Activated T-helper 1 cell treated with anti-CD3 and anti-CD28 coated beads, Interleukin-12 subunit alpha, Interleukin-12 subunit beta, Interleukin-2, Interleukin-4 antibody, amounts not matched to agents 30 ng/mL and 10 ng/mL and 1 ng/mL, durations not matched to agents 14 hours and 24 hours and 36 hours (primary cell): ENCODE measurements at places on chromosomes 4 and X. TPM values are rescaled to one million over a fixed set of nuclear protein-coding genes. Genes with fewer than 3 reads are reported as not detected.

The TMPRSS11D gene
- total RNA-seq, result not detected in 2 replicates

DNA sequence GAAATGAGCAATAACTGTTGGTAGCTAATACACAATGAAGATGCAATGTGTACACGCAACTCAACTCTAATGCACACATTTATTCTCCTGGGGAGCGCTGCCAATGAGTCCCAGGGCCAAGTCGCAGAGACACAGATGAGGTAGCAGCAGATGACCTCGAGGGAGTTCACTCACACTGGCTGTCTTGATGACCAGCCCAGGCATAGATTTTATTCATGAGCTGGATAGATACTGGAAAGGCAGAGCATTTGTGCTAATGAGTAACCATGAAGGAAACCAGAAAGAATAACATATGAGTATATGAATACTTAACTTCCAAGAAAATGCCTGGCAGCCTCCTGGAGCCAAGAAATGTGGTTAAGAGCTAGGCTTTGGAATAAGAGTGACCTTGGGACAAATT lies 42.3 kb downstream of the RASL11B start:
- DNase-seq, result no peak

DNA sequence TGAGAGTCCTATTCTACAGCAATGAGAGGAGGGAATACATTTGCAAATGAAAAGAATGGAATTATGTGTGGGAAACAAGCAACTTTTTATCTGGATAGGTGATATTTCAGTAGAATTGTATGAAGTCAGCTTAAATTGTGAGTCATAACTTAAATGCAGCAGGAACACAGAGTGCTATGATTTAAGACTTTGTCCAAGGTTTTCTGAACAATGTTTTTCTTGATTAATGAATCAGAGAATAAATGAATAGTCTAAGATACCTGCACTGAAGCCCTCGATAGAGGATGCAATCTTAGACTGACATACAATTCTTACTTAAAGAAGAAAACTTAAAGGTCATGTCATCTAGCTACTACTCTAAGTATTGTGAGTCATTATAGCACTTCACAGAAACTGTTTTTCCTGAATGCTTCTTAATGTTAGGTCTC lies 8.0 kb downstream of the ARHGEF38 start:
- DNase-seq, result no peak

DNA sequence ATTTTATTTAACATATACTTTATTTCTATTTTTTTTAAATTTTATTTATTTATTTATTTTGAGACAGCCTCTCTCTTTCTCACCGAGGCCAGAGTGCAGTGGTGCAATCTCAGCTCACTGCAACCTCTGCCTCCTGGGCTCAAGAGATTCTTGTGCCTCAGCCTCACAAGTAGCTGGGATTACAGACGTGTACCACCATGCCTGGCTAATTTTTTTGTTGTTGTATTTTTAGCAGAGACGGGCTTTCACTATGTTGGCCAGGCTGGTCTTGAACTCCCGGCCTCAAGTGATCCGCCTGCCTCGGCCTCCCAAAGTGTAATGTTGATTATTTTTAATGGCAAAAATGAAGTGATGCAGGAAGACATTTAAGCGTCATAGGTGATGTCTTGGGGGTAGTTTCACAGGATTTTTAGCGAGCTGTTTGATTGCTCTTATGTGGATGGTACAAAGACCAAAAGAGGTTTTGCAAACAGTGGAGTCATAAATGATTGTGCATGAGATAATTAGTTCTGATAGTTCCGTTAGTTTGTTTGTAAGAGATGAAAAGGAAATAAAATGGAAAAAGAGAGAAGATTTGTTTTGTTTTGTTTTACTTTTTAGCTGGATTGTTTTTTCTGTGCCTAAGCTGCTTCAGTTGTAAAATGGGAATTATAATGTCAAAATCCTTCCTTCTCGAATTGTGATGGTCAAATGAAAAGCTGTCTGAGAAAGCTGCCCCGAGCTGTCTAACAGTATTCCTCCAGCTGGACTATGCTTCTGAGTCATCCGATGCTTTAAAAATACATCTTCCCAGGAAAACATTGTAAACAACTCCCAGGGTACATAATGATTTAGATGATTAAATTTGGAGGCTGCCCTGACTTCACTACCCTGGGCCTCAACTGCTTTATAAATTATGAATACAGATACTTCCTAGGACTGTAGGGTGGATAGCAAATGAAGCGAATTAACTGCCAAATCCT lies 14.7 kb downstream of the RHOH start:
- DNase-seq, result no peak

The FAAH2 gene
- total RNA-seq, result 7.2 and 7.3 TPM in 2 replicates

- no peak for DNase-seq
These were observed 12.2 kb downstream of the TET2 start for GRCh38 chr4:105158837-105159236.

DNA sequence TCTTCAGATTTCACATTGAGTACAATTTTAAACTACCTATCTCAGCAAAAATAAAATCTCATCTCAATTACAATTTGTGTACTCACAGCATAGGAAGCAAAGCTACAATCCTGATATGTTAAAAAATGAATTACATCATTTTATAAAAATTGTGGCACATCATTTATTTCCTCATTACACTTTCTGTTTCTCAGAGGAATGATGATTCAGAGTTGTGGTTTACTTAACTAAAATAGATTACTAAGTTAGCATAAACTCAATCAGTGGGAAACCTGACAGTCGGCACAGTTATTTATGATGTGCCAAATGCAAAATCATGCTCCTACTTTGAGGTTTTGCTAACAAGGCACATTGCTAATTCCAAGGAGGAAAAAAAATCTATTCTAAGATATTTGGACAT lies 325.0 kb downstream of the FBXO8 start:
- no peak for DNase-seq

The MAGEB17 gene
- not detected in 2 replicates for total RNA-seq

The MAGEC2 gene
- not detected in 2 replicates for total RNA-seq

The ITM2A gene
- total RNA-seq, result 114 and 116 TPM in 2 replicates
